Fibroblast of skin of abdomen (primary cell): ENCODE measurements at places on chromosomes 6 and 20.

- peak; percentile 27 for DNase-seq
These were observed 19.5 kb upstream of the ADTRP start for GRCh38 chr6:11798096-11798495.

GRCh38 chr20:35726842-35727711 is 15.0 kb downstream of the RBM39 start:
- no peak for DNase-seq

- no peak for DNase-seq
These were observed 1.6 kb downstream of the MRGBP start for GRCh38 chr20:62797671-62798532.

- DNase-seq, result no peak
These were observed 26.5 kb upstream of the LGSN start for GRCh38 chr6:63346217-63346835.

DNA sequence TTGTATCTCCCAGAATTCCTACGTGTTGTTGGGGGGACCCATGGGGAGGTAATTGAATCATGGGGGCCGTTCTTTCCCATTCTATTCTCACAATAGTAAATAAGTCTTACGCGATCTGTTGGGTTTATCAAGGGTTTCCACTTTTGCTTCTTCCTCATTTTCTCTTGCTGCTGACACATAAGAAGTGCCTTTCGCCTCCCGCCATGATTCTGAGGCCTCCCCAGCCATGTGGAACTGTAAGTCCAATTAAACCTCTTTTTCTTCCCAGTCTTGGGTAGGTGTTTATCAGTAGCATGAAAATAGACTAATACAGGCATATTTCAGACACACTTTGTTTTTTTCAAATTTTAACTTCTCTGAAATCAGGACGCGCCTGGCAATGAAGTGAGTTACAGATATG is 14.4 kb upstream of the PGK2 start:
- no peak for DNase-seq

GRCh38 chr20:49028684-49029083 is 17.4 kb upstream of the CSE1L start:
- DNase-seq, result peak; percentile 24

DNA sequence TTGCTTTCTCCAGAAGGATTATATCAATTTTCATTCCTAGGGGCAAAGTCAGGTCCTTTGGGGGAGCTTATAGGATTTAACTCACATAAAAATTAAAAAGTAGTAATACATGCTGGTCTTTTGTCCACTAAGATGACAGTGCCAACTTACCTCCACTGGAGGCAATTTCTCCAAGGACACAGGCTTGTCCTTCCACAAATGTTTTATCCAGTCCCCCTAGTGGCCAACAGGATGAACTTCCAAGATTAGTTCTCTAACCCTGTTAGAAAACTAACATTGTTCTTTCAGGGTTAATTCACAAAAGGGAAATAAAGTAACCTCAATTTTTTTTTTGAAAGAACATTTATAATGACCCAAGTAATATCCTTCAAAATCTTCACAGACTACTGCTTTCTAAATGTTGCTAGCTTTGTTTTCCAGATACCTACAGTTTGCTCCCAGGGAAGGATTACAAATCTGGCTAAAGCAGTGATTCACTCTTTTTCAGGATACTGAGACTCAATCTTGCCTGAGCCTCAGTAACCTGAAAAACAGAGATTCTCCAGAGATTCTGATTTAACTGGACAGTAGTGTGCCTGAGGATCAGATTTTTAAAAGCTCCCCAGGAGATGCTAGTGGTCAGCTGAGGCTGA is 31.7 kb upstream of the UBR2 start:
- peak; percentile 70 for DNase-seq
